Placental pericyte (primary cell): ENCODE measurements at places on chromosomes 1 and 21. TPM values are rescaled to one million over a fixed set of nuclear protein-coding genes. Genes with fewer than 3 reads are reported as not detected.

Gene CDC42SE1
- 68.1 and 106 TPM in 2 replicates for total RNA-seq

Gene CR2
- not detected in 2 replicates for total RNA-seq

Gene RNF11
- total RNA-seq, result 111 and 139 TPM in 2 replicates

Gene SH2D5
- total RNA-seq, result 6.7 and 13.8 TPM in 2 replicates

Gene EVA1B
- total RNA-seq, result 175 and 366 TPM in 2 replicates
